ENCODE measurements at places on chromosomes 7 and 10.

- DNase-seq: no peak
These were observed 8.5 kb downstream of the ZDHHC16 start for GRCh38 chr10:97454330-97455036.

GRCh38 chr7:129825209-129825970 is 127.4 kb downstream of the UBE2H start:
- DNase-seq: peak; percentile 78

- no peak for DNase-seq
These were observed 44.5 kb upstream of the MRPS16 start for GRCh38 chr10:73296946-73297345.

DNA sequence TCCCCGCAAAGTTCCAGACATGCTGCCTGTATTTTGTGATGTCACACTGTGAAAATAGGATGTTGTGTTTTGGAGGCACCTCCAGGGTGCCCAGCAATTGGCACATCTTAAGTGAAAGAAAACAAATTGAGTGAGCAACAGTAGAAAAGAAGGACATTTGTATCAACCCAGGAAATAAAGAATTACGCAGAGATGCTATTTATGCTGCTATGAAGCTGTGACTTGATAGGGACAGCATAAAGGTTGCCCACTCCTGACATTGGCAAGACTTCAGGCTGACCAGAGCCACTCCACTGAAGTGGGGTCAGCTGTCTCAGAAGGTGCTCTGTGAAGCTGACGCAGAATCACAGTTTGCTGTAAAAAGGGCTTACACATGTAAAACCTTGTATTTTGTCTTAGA is 729.9 kb upstream of the GALNT17 start:
- DNase-seq: no peak

GRCh38 chr10:119723161-119723560 is 2.7 kb upstream of the INPP5F start:
- no peak for DNase-seq

GRCh38 chr10:129099486-129099885 is 367.6 kb upstream of the MGMT start:
- DNase-seq: no peak

DNA sequence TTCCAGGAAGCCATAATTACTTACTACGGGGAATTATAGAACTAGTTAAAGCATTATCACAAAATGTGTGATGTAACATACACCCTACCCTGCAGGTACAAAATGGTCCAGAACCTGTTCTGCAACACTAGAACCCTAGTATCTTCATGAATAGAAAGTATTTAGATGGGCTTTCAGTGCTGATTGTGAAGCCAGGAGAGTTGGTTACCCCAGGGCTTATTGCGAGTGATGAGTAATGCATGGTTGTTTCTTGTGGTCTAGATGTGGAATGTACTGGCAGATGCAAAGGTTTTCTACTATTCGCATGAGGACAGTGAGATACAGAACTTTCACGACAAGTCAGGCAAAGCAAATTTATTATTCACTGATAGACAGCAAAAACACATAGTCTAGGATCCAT is 33.6 kb upstream of the AGR3 start:
- peak; percentile 59 for DNase-seq

DNA sequence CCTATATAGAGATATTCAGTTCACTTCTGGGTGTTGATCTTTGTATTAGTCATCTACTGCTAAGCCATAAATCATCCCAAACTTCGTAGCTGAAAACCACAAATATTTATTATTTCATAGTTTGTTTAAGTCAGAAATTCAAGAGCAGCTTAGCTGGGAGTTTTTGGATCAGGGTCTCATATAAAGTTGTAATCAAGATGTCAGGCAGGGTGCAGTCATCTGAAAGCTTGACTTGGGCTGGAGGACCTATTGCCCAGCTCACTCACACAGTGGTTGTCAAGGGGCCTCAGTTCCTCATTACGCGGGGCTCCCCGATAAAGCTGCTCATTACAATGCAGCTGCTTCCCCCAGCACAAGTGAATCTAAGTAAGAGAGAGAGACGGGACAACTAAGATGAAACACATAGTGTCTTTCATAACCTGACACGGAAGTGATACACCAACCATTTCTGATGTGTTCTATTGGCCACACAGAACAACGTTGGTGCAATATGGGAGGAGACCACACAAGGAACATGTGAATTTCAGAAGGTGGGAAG is 15.7 kb downstream of the PPP1R3C start:
- DNase-seq: no peak

DNA sequence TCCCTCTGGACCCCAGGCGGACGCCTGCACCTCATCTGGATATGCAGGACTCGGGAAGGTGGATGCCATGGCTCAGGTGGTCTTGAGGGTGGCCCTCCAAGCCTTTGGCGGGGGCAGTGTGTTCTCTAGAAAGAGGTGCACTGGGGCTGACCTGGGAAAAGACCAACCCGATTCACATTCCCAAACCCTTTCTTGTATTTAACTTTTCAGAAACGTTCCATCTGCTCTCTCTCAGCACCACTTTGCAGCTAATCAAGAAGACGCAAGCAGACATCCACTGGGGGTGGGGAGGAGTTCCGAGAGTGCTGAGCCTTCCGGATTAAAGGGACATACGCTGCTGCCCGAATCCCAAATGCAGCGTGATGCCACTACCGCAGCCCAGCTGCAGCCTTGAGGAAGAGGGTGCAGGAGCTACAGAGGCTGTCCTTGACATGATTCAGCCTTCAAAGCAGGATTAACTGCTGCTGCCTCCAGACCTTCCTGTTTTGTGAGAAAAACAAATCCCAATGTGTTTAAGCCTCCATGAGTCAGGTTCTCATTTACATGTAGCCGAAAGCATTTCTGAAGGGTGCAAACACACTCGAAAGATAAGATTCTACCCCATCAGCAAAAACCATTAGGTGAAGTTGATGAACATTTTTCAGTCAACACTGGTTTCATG is 39.9 kb downstream of the RBM17 start:
- DNase-seq: no peak

DNA sequence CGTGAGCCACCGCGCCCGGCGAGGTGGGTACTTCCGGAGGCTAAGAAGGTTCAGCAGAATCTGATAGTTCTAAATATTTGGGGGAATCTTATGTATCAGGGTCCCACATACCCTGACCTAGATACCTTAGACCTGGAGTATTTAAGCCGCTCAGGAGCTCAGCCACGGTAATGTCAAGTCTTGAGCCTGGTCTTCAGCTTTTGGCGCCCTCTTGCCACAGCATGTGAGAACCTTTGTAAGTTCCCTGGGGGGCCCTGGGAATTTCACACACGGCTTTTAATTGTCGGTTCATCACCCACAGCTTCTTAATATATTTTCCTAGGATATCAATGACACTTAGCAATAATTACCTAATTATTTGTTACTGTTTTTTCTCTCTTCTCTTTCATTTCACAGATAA is 324.3 kb upstream of the GALNT17 start:
- no peak for DNase-seq

- DNase-seq: no peak
These were observed 76.5 kb upstream of the FGL2 start for GRCh38 chr7:77276120-77276519.

DNA sequence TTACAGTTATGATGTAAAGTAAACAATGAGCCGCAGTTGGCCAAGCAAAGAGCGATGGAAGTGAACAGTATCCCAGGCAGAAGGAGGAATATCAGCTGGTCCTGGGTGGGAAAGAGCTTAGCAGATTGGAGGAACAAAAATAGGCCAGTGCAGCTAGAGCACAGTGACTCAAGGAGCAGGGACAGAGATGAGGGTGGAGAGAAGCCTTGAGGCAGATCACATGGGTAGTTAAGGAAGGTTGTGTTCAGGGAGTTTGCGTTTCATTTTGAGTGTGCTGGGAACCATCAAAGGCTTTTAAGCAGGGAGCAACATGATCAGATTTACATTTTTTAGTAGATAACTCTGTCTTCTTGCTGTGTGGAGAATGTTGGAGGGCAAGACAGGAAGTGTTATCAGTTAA is 113.6 kb downstream of the OAT start:
- DNase-seq: no peak

- no peak for DNase-seq
These were observed 235.1 kb upstream of the CACNA2D1 start for GRCh38 chr7:82678716-82679115.

DNA sequence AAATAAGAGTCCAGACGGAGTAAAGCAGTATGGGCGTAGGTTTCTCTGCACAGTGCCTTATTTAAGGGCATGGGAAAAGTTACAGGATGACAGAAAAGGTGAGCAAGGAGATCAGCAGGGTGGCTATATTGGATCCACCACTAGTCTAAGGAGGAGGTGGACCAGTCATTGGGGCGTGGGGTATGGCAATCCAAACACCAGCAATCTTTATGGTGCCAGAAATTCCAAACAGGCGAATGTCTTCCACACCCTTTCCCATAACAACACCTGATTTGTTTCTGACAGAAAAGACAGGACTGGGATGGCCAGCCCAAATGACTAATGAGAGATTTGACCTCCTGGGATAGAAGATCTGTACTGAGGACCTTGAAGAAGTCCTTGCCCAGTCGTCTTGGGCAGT is 181.8 kb upstream of the MBL2 start:
- DNase-seq: no peak

GRCh38 chr10:69958556-69958902 is 94.1 kb upstream of the MACROH2A2 start:
- DNase-seq: no peak

- DNase-seq: no peak
These were observed 114.6 kb upstream of the LYZL2 start for GRCh38 chr10:30744106-30744505.

- DNase-seq: peak; percentile 87
These were observed at the start of gene ALDH18A1 for GRCh38 chr10:95656291-95657164. Gene ALDH18A1, minus strand, starts transcription at chr10:95656711. Its CDS starts 3,334 bp downstream, at chr10:95653377.

DNA sequence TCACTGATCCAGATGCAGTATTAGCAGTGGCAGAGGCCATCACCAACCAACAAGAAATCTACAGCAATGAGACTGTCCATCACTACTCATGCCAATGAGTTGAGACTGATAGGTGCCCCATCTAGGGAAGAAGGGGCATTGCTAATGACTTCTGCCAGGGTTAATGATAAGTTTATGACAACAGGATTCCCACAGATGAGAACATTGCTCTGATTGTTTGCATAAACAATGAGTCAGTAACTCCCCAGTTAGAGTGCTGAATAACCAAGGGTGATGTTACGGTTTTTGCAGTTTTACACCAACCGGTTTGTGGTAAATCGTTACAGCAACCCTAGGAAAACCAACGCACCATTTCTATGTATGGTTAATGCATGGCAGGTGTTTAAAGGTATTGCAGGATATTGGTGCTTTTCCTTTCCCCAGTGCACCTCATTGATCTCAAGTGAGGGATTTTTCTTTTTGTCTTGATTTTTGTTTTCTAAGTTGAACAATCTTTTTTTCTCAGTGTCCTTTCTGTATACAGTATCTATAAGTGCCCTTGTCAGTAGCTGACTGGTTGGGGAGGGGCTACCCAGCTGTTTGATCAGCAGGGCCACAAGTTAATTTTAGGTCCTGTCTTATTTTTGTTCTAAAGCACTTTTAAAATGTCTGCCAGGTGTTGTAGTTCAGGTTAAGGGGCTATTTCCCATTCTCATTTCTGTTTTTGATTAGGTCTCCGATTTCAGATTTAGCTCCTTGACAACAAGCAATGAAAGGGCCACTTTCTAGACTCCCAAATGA is 3.9 kb upstream of the CSGALNACT2 start:
- DNase-seq: no peak

GRCh38 chr10:17074541-17074847 is 55.1 kb downstream of the CUBN start:
- no peak for DNase-seq

DNA sequence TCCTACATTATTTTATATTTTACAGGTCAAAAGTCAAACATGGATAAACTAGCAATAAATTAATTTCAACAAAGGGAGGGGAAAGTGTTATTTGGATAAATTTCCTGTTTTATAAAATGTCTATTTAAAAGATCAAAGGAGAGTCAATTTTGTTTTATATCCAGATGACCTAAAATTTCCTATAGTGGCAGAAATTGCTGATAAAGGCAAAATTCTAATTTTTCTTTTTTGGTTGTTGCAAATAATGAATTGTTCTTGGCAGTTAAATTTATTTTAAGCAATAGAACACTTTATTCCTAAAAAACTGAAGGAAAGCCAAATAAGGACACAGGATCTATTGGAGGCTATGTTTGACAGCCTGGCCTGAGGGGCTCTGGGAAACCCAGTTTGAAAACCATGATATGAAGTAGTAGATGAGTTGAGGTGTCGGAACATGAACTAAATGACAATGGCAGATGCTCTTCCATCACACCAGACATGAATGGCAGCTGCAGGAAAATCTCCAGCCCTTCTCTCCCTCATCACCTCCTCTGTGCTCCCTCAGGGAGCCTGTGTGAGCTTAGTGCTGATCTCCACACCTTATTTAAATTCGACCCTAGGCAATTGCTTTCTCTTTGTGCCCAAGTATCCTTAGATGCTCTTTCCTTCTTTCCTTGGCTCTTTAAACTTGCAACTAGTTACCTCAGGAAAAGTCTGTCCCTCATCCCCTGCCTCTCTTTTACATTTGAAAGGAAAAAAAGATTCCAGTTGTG is 395.0 kb downstream of the THSD7A start:
- DNase-seq: no peak

DNA sequence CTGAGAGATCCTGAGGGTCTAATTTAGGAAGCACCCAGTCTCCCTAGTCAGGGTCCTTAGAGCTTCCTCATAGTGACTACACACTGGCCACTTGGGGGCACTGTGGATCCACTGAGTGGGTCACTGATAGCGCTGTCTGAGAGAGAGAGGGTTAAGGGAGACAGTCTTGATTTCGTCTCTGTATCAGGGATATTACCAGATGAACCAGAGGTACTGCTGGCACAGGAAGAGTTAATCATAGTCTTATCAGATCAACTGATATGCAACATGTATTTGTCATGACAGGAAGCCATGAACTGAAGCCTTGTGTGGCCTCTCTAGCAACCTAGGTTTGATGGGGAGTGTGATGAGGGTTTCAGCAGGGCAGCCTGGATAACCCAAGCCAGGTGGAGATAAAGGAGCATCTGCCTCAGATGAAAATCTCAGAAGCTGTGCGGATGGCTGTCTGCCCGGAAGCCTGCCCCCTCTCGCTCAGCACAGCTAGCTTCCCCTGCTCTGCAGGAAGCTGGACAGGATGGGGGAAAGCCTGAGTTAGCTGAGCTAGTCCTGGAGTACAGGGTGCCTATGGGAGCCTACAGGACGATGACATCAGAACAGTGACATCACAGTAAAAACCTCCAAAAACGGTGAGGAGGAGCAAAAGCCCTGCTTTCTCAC is 214.0 kb upstream of the PRSS1 start:
- DNase-seq: peak; percentile 93

DNA sequence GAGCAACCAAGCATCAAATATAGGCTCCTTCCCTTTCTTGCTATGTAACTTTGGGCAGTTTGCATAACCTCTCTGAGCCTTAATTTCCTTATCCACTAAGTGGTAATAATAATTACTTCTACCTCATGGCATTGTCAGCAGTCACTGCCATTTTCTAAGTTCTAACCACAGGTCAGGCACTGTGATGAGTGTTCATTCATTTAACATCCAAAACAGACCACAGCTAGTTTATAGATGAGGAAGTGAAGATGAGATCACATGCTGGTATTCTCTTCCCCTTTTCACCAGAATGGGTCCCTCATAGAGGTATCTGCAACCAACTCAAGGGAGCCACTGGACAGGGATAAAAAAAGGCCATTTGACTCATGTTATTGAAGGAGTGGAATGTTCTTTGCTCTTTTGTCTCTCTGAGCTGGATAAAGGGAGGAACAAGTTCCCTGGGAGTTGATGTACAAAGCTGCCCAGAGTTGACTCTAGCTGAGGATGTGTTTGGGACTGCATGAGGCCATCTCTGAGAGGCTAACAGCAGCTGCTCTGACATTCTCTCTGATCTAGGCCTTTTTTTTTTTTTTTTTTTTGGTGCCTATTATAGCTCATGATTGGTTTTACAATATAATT is 65.0 kb downstream of the DNAJC12 start:
- DNase-seq: no peak

Data from SK-MEL-5 (cell line).